ENCODE measurements at places on chromosomes 6 and 20. TPM values are rescaled to one million over a fixed set of nuclear protein-coding genes. Genes with fewer than 3 reads are reported as not detected.
A peak's percentile ranks its signal among the peaks of the same experiment; 100 is the strongest.

FRK gene
- total RNA-seq = 2.6 TPM

DNA sequence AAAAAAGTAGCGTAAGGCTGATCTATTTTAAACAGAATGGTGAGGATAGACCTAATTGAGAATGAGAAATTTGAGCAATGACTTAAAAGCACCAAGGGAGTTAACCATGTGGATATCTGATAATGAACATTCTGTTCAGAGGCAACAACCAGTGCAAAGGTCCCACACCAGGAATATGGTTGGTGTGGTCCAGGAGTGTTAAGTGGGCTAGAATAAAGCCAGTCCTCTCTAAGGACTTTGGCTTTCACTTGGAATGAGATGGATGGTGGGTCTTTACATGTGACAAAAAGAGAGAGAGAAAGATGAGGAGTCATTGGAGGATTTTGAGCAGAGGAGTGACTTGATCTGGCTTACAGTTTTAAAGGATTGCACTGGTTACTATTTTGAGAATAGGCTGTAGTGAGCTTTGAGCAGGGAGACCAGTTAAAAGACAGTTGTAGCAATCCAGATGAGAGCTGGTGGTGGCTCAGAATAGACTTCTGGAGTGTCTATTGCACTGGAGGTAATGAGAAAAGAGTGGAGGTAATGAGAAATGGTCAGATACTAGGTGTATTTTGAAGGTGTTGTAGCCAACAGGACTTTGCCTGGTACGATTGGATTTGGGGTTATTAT lies 89.8 kb downstream of the SCAF8 start:
- no peak for DNase-seq

GRCh38 chr20:23622839-23623343 lies 14.9 kb downstream of the CST3 start:
- DNase-seq = peak; percentile 65

GRCh38 chr20:61120595-61121515 lies 131.2 kb upstream of the CDH4 start:
- DNase-seq = peak; percentile 44

- no peak for DNase-seq
Observed at GRCh38 chr6:170117111-170117972, 173.5 kb downstream of the DLL1 start.
